ENCODE measurements at places on chromosomes 1 and 21. TPM values are rescaled to one million over a fixed set of nuclear protein-coding genes. Genes with fewer than 3 reads are reported as not detected.

DNA sequence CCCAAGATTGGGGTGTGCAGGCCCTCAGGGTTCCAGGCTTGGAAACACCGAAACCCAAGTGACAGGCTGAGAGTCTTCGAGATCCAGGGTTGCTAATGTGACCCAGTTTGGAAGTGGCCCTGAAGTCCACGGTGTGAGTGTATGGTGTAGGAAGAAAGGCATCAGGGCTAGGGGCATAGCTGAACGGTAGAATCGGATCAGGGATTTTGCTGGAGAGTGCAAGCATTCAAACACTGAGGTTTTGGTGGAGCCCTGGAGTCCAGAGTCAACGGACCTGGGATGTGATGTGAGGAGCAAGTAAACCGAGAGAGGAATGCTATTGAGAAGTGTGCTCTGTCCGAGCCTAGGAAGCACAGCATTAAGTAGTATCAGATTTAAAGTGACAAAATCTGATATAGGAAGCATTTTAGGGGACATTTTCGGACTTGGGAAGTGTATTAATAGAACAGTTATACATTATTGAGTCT is 958 bp downstream of the NFYC start:
- H3K27me3 ChIP-seq: no peaks in the 10 kb centered on the region
- no peaks in the 10 kb centered on the region for H3K36me3 ChIP-seq
- H3K4me3 ChIP-seq: peak overlapping the region; percentile 73

GRCh38 chr1:150562446-150563339 is 13.5 kb downstream of the ADAMTSL4 start:
- peak overlapping the region; percentile 100 for H3K27ac ChIP-seq
- peaks cover 81% of the 10 kb centered on the region for H3K4me1 ChIP-seq
- peak overlapping the region; percentile 66 for H3K4me3 ChIP-seq
- no peaks in the 10 kb centered on the region for H3K27me3 ChIP-seq
- no peak for DNase-seq
- H3K36me3 ChIP-seq: no peaks in the 10 kb centered on the region

GRCh38 chr1:46084553-46085451 is 47.6 kb downstream of the PIK3R3 start:
- no peak overlapping the region for H3K4me3 ChIP-seq
- no peaks in the 10 kb centered on the region for H3K4me1 ChIP-seq
- no peak overlapping the region for H3K27ac ChIP-seq
- DNase-seq: no peak
- no peaks in the 10 kb centered on the region for H3K36me3 ChIP-seq

DNA sequence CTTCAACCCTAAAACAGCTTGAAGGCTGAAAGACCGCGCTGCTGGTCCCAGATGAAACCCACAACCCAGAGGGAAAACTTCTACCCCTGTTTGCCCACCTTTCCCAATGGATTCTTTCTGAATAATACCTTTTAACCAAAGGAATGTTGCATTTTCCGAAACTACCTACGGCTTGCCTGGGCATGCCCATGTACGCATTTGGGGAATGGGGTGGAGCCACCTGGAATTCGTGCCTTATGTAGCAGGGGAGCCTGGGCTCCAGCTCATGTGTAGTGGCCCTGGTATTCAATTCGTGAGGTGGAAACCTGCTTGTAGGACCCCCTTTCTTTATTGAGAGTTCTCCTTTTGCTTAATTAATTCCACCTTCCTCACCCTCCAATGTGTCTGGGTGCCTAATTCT is 256.6 kb upstream of the RGS18 start:
- no peaks in the 10 kb centered on the region for H3K36me3 ChIP-seq
- H3K27ac ChIP-seq: no peak overlapping the region
- H3K4me3 ChIP-seq: no peak overlapping the region
- no peak for DNase-seq

- no peaks in the 10 kb centered on the region for H3K36me3 ChIP-seq
- H3K4me1 ChIP-seq: peaks cover 77% of the 10 kb centered on the region
- no peaks in the 10 kb centered on the region for H3K27me3 ChIP-seq
Observed at GRCh38 chr1:225817611-225818061, 7.7 kb downstream of the EPHX1 start.

DNA sequence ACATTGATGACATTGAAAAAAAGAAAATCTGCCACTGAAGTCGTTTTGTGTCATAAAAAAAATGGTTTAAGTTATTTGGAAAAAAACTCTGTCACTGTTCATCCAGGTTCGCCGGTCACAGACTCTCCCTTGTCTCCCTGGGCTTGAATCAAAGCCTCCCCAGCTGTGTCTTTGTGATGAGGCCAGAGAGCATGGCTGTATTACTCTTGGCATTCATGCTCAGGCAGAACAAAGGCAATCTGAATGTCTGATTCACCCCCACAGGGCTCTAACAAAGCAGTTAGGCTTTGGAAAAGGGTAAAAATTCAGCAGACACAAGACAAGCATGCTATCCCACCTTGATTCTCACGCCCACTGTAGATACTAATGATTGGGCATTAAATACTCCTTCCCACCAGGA is 304.3 kb upstream of the PLD5 start:
- H3K27me3 ChIP-seq: no peaks in the 10 kb centered on the region
- H3K4me1 ChIP-seq: no peaks in the 10 kb centered on the region
- no peaks in the 10 kb centered on the region for H3K36me3 ChIP-seq
- DNase-seq: no peak
- no peak overlapping the region for H3K27ac ChIP-seq

DNA sequence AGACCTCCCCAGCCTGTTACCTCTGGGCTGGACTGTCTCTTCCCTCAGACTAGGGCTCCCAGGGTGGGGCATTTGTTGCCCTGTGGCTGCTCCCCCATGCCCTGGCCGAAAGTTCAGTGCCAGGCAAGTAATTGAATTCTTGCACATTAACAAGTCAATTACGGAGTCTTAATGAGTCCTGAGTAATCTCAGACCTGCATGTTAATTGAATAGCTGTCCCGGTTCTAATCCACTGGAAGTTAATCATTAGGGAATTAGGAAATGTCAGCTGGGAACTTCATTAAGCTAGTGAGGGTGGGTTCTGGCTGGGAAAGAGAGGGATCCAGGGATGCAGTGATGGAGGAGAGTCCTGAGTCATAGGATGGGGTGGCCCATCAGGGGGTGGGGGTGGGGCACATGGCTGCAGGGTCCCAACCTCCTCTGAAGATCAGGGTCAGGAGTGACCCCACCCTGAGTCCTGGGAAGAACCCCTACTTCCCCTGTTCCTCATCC is 47.1 kb upstream of the CSF3R start:
- no peak overlapping the region for H3K4me3 ChIP-seq
- H3K27me3 ChIP-seq: peaks cover 5% of the 10 kb centered on the region
- no peaks in the 10 kb centered on the region for H3K36me3 ChIP-seq
- no peaks in the 10 kb centered on the region for H3K4me1 ChIP-seq

- H3K4me1 ChIP-seq: no peaks in the 10 kb centered on the region
- H3K27me3 ChIP-seq: no peaks in the 10 kb centered on the region
- no peak for DNase-seq
- no peaks in the 10 kb centered on the region for H3K36me3 ChIP-seq
- H3K27ac ChIP-seq: no peak overlapping the region
Observed at GRCh38 chr1:207903053-207903452, 7.9 kb downstream of the CD34 start.

DNA sequence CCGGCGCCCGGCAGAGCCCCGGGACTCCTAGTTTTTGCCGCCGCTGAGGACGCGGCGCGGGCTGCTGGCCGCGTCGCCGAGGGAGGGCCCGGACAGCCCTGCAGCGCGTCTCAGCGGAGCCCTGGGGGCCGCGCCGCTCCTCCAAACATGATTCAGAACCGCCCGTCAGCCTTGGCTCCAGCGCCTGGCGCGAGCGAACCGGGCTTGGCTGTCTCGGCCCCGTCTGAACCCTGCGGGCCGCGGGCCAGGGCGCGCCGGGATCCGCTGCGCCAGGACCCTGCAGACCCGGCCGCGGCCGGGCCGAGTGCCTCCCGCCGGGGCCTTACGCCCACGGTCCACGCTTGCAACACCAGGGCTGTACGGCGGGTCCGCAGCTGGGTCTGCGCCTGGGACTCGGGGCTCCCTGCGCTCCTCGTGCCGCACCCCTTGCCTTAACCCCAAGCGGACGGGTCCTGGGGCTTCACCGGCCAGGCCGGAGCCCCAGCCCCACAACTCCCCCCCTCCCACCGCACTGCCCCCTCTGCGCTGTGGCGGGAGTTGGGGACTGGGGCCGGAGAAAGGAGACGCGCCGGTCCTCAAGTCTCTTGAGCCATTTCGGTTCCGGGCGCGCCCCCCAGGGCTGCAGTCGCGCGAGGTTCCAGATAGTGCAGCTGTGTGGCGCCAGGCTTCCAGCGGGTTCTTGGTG is 48.4 kb upstream of the CD34 start:
- H3K27me3 ChIP-seq: no peaks in the 10 kb centered on the region
- H3K4me3 ChIP-seq: peak overlapping the region; percentile 57
- peaks cover 28% of the 10 kb centered on the region for H3K4me1 ChIP-seq
- no peaks in the 10 kb centered on the region for H3K36me3 ChIP-seq
- DNase-seq: peak; percentile 81

Gene SFN
- 83.8 TPM for total RNA-seq

Gene RNU1-4
- total RNA-seq: 6,622 TPM

Gene CTTNBP2NL
- total RNA-seq: 59.4 TPM

Gene MROH9
- not detected for total RNA-seq
